ENCODE measurements at places on chromosomes 2 and 18.

DNA sequence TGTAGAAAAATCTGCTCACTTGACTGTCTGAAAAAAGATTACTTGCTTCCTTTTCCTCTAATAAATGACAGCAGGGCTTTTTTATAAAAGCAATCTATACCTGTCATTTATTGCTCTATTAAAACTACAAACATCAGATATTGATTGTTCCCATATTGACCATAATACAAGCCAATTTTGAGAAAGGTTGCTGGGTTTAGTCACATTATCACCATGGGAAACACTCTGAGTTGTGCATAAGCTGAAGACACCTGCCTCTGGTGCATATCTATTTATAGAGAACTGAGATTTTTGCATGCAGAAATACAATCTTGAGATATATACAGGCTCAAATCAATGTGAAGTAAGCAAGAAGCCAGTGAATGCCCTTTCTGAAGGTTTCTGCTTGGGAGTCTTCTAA is 853.9 kb downstream of the DCC start:
- DNase-seq = no peak

DNA sequence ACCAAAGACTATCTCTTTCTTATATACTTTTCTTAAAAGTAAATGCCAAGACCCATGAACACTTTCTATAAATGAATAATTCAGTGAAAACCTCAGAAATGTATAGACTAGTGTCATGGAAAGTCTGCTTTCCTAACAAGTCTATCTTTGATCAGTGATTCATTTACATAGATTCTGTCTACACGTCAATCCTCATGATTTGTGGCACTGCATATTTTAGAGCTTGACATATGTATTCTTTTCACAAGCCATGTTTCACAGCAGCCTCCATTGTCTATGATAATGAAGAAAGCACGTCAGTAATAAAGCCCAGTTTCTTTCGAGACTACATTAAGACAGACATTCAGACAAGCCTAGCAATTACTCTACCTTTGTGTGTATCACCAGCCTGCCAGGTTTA is 486.6 kb downstream of the IRS1 start:
- DNase-seq = no peak

- peak; percentile 96 for DNase-seq
Measured at GRCh38 chr2:174248187-174248997, at the start of gene OLA1. Gene OLA1, minus strand, starts transcription at chr2:174248532. Its CDS starts 1,717 bp downstream, at chr2:174246815.

DNA sequence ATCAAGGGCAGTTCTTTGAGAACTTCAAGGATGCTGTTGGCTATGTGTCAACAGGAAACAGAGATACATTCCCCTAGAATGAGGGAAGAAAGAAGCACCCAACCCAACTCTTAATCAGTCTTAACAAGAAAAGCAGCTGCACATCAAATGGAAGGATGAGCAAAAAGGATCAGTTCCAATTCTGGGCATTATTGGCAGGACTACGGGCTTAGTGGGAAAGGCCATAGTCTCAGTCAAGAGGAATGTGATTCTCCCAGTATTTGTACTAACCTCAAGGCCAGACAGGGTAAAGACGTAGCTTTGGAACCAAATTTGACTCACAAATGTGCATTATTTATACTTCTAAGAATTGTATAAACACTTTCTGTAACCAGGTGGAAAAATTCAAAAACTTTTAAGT is 18.2 kb downstream of the BMP10 start:
- no peak for DNase-seq
